SK-N-MC (cell line): ENCODE measurements at places on chromosomes 11 and 22.

- DNase-seq = no peak
These were observed 53.2 kb upstream of the MTNR1B start for GRCh38 chr11:92916299-92916698.

GRCh38 chr11:121421149-121421901 is 30.8 kb upstream of the SORL1 start:
- DNase-seq = no peak

- no peak for DNase-seq
These were observed 115.7 kb downstream of the ABTB2 start for GRCh38 chr11:34242037-34242625.

- DNase-seq = no peak
These were observed 18.6 kb downstream of the GRAMD4 start for GRCh38 chr22:46638601-46639431.

DNA sequence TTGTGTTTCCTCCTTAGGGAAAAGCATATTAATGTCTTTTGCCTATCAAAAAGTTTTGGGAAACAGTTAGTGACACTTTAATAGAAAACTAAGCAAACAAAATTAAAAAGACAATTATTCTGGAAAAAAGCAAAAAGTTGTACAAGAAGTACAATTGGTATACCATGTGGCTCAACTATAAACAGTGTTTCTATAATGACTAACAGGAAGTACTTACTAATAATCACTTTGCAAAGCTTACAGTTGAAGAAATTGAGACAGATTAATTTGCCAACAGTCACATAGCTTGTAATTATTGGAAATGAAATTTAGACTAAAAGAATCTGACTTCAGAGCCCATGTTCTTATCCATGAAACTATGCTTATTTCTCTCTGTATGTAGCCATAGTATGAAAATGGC is 24.7 kb downstream of the PPME1 start:
- no peak for DNase-seq

- DNase-seq = no peak
These were observed 568.6 kb upstream of the CADM1 start for GRCh38 chr11:116072601-116073410.

GRCh38 chr11:61637277-61637676 is 42.9 kb upstream of the DAGLA start:
- no peak for DNase-seq

- no peak for DNase-seq
These were observed 15.7 kb downstream of the PLAAT3 start for GRCh38 chr11:63598556-63598955.

DNA sequence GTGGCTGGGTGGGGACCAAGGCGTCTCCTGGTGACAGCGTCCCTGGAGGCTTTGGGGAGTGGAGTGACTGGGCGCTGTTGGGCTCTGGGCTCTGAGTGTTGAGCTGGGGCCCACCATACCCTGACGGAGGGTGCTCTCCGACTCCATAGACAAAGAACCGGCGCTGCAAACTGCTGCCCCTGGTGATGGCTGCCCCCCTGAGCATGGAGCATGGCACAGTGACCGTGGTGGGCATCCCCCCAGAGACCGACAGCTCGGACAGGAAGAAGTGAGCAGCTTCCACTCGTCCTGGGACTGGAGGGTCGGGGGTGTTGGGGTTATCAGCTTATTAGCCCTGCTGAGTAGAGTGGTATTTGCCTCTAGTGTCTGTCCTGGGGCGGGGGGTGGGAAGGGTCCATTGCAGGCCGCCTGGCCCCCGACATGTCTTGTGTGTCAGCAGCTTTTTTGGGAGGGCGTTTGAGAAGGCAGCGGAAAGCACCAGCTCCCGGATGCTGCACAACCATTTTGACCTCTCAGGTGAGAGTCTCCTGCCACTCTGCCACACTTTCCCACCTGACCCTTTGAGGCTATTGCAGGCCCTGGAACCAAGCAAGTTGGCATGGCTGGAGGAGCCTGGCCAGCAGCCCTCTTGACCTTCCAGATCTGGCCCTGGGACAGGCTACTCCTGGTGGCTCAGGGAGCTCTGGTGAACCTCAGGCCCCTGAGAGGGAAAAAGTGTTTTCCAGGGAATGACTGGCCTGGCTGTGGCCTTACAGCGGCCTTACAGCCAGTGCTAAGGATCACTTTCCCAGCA is 7.6 kb downstream of the CLDN5 start:
- DNase-seq = no peak
